ENCODE measurements at places on chromosomes 4 and X.

DNA sequence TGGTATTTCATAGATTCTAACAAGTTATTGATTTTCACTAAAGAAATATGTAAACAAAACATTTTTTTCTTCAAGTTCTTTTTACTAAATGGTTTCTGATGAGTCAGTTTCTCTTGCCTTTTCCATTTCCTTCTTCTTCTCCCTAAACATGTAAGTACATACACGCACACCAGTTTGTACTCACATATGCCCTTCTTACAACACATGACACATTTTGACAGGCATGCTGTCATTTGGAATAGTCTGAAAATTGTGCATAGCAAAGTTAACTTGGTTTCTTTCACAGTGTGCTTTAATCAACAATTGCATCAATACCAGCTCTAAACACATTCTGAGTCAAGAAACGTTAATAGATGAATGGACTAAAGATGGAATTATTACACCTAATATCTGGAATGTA lies 35.1 kb downstream of the PRSS12 start:
- no peak for DNase-seq

DNA sequence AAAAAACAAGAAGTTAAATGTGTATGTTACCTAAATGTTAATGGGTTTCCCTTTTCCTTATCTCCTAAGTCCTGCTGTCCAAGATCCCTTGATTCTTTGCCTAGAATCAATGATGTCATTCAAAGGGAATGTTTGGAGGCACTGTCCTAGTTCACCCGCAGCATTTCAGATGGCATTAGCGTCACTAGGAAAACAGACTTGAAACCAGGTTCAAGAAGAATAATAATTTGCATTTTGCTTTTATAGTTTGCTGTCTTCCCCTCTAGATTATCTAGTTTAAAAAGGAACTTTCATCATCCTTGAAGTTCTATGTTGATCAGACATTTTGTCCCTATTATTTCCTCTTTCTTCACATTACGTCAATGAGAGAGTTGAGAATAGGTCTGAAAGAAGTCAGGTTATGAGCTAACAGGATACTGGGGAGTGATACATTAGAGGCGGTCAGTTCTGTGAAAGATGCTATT lies 234.1 kb upstream of the PGRMC2 start:
- DNase-seq, result no peak

DNA sequence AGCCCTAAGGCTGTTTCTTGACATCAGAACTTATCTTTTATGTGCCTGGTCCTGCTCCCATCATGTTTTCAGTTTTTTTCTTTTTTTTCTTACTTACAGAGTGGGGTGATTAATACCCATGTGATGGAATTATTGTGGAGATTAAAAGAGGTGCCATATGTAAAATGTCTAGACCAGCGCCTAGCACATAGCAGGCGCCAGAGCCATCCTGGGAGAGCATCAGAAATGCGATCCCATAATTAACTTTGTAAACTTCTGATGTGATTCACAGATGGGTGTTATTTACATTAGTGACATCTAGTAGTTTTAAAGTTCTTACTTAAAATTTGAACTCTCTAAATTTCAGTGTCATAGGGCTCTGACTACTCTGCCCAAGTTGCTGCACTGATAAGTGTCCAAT lies 66.2 kb upstream of the PGRMC2 start:
- no peak for DNase-seq

DNA sequence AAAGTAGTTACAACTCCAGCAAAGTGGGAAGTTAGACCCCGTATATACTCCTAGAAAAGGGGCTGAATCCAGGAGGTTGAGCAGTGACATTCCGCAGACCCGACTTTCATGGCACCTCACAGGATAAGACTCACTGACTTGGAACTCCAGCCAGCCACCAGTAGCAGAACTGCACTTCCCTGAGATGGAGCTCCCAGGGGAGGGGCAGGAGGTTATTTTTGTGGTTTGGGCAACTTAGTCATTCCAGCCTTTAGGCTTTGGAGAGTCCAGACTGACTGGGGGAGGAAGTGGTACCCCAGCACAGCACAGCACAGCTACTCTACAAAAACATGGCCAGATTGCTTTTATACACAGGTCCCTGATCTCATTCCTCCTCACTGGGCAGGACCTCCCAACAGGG lies 319.1 kb downstream of the PCDH19 start:
- DNase-seq, result no peak

DNA sequence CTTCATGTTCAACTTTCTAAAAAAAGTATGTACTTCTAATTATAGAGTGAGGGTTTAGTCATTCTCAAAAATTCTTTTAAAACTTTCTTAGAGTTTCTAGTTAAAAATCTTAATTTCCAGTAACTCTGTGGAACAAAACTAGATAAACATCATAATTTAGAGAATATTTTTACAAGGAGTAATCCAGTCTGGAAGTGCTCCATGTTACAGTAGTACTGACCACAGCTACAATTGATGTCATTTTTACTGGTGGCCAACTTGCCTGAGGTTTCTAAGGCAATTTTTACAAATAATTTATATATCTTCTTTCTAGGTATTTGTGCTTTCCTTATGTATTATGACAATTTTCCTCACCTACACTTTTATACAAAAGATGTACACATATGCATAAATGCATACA lies 490.4 kb downstream of the CENPC start:
- no peak for DNase-seq

DNA sequence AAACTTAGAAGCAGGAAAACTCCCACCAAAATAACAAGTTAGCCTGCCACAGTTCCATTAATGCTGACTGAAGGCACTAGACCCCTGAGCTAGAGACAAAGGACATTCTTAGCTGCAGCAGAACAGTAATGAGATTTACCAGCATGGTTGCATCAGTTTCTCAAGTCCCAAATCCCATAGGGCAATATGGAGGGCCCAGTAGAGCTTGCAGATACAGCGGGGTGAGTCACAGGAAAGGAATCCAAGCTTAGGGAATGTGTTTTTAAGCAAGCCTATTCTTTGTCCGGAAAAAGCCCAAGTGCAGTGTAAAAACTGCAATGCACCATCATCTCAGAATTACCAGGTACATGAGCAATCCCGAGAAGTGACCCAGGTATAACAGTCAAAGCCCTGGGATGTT lies 51.3 kb upstream of the EXOC1L start:
- DNase-seq, result peak; percentile 47

DNA sequence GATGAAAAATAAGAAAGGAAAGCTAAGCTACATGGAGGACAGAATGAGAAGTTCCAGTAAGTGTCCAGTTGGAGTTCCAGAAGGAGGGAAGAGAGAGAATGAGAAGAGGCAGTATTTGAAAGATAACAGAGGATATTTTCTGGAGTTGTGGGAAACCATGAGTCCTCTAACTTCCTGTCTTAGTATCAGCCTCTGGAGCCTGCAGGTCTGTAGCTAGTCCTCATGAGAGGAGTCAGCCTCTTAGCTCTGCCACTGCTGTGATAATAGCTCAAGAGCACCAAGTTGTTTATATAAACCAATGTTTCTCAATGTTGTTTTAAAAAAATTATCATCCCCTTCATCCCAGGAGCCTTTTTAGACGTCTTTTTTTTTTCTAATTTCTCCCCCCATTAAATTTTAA lies 2.4 kb upstream of the PLAC1 start:
- DNase-seq, result no peak

GRCh38 chr4:70583952-70584834 lies 7.9 kb upstream of the AMBN start:
- DNase-seq, result no peak

DNA sequence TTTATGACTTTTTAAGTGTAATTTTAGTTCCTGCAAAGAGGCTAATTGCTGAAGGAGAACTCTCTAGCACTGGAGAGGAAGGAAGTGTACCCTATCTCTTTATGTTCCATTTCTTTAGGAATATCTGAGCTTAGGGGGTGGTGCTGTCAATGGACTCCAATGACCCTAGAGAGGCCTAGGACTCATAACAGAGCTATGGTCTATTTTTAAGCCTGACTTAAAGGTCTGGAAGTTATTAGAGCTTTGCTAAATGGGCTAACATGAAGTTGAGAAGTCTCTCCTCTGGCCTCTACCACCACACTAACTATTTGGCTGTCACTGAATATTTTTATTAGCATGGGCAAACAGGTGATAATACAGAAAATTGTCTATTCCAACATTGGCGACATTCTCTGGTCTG lies 152.2 kb downstream of the SPATA18 start:
- no peak for DNase-seq

DNA sequence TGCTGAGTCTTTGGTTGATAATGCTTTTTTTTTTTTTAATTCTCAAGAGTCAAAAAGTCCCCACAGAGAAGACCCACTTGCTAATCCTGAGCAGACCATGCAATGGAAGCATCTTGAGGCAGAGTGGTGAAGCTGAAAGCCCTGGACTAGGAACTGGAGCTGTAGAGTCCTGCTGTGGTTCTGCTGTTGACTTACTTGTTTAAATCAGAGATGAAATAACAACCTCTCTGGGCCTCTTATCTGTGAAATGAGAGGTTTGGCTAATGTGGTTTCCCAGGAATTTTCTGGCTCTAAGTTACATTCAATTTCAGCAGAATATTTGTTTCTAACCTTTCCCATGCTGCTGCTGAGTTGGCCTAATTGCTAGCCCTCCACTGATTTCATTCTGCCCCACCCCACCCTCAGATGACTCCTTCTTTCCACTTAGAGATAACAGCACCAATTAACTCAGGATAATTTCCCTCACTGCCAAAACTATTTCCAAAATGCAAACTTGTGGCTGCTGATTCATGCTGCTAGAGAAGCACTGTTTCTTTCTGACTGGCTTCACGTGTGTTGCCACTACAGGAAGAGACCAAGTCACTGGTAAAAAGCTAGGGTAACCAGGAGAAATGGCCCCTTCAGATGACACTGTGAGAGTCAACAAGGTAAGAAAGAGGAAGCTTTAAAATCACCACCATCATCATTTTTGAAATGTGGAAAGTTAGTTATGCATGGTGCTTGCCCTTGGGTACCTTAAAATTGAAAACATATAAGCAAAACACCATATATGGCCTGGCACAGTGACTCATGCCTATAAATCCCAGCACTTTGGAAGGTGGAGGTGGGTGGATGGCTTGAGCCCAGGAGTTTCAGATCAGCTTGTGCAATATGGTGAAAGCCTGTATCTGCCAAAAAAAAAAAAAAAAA lies 326.4 kb downstream of the DCHS2 start:
- DNase-seq, result no peak

DNA sequence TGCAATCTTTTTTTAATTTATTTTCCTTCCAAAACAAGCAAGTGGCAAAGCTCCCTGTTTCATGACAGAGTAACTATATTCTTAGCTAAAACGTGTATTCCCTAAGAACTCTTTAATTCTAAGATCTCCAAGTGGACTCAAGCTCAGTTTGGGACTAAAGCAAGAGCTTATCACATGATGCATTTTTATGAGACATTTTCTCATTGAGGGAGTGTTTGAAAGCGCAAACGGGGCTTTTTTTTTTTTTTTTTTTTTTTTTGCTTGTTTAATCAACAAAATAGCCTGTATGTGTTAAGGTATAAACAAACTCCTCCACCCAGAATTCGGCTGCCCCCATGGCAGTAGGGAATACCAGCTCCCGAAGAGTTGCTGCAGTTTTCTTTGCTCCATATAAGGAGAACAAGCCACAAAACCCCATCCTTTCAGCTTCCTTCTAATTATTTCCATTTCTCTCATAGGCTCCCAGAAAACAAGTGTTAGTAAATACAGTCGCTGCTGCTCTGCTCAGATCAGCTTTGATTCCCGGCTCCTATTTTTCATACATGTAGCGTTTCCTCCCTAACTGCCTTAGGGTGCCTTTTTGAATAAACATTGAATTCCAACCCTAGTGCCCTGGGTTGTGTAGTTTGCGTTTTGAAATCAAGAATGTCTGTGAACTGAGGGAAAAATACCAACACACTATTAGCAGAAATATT lies 669 bp upstream of the PPARGC1A start:
- no peak for DNase-seq

All from brain pericyte (primary cell).